ENCODE measurements at places on chromosomes 1 and 21.

DNA sequence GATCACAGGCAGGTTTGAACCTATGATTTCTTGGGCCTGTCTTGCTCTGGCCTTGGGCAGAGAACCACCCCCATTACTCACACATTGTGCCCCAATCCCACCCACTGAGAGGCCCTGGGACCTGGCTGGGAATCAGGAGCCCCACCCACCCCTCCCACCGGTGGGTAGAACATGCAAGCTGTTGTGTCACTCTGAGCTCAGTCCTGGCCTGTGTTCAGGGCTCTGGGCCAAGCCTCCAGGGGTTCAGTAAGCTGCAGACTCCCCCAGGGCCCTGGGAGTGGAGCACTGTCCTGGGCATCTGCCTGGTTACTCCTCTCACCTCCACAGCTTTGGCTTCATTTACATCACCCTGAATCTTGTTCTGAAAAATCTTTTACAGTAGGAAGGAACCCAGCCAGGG lies 270.5 kb downstream of the RRAGC start:
- no peak for DNase-seq

DNA sequence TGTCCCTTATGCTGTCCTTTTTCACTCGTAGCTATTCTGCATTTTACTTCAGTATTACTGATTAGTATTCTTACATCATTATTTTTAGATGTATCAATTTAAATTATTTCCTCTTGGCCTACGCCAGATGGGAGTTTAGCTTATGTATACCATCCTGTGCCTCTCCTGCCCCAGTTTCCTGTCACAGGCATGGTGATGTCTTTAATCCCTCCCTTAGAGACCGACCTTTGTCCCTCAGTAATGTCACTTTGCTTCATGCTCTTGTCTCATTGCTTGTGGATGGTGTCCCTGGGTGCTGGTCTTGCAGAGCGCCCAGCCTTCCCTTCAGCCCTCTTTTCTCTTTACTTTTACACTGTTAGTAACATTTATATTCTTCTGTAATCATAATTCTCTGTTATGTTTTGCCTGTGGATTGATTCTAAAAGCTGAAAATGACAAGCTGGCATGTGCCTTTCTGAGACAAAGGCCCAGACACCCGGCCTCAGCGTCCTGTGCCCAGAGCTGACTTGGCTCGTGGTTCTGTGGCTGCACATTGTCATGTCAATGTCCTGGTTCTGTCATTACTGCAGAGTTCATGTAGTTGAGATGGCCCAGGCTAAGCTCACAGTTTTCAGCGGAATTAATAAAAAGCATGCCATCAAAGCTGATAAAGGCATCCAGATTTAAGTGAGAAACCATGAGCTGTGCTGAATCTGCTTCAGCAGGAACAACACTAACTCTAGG lies 100.7 kb downstream of the MTR start:
- no peak for DNase-seq

DNA sequence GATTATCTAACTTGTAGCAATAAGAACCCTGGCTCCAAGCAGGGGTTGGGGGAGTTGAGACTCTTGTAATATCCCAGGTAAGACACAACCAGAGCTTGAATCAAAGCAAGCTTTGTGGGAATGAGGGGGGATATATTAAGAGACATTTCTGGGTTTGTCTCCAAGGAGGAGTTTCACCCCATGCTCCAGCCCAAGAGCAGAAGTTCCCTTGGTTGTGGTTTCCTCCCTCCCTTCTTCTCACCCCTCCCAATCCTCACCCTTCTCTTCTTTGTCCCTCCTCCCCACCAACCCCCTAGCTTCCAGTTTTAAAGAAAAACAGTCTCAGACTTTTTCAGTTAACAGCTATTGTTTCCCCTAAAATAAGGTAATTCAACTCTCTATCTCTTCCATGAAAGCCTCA lies 11.9 kb downstream of the TRAF3IP3 start:
- no peak for DNase-seq

DNA sequence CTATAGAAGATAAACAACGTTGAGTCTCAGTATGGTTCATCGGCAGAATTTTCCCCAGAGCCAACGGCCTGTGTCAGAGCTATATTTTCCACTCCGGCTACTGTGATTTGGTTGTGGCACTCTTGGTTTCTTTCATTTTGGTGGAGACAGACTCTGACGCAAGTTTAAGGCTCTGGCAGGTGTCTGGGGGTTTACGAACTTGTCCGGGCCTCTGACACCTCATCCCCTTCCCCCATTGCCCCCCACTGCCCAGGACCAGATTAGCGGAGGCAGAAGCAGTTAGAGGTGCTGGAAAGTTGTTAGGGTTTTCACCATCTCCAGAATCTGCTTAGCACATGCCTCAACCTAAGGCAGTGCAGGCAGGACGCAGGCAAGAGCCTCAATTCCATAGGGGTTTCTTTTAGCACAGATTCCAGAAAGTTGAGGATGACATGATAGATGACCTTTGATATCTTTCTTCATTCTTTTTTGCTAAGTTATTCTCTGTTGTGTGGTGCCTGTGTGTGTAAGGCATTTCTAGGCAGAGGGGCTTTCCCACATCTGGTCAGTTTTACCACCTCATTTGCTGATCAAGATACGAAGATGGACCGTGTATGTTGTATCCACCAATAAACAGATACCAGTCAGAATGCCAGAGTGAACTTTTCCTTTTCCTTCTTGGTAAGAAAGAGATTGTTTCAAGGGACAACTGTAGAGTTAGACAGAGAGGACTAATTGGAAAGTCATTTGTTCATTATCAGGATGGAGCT lies 18.4 kb upstream of the IL10 start:
- no peak for DNase-seq

DNA sequence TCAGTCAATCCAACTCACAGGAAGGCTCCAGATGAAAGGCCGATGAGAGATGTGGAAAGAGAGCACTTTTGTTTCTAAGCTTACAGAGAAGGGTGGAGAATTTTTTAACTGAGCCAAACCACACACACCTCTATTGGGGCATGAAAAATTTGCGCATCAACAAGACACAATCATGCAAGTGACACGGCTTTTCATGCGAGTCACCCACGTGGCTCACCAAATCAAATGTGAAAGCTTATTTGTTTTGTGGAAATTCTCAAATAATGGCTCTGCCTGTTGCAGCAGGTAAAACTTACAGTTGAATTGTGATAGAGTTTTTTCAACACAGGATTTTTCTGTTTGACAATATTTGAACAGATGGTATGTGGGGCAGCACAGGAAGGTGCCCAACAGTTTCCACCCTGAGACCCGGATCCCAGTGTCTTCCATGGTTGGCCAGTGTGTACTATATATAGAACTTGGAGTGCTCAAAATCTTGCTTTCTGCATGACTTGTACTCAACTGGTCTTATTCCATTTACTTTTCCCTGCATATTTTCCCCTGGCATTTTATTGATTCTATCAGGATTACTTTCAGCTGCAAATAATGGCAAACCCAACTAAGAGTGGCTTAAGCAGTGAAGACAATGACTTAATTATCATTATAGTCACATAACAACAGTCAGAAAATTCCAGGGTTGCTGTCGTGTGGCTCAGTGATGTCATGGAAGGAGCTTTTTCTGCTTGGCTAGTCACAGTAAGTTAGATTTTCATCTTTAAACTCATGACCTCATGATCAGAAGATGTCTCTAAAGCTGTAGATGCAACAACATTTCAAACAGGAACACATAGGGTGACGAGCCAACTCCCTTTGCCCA lies 90.6 kb upstream of the SIM2 start:
- DNase-seq, result no peak
